ENCODE measurements at places on chromosomes 2 and 18. TPM values are rescaled to one million over a fixed set of nuclear protein-coding genes. Genes with fewer than 3 reads are reported as not detected.

The ALKAL2 gene
- 1.7 TPM for total RNA-seq

The ILKAP gene
- total RNA-seq, result 183 TPM

The MYOM1 gene
- 3.0 TPM for total RNA-seq

The FIGN gene
- total RNA-seq, result not detected

The SLC5A7 gene
- total RNA-seq, result not detected

The RTP5 gene
- total RNA-seq, result 0.47 TPM

The CRYGC gene
- not detected for total RNA-seq

The TTR gene
- not detected for total RNA-seq

The SERPINB7 gene
- not detected for total RNA-seq

The CTAGE1 gene
- total RNA-seq, result not detected

The NCKAP5 gene
- total RNA-seq, result not detected

Data from natural killer cell (primary cell).